ENCODE measurements at places on chromosomes 7 and 10.

GRCh38 chr10:87850742-87851205 is 12.6 kb downstream of the KLLN start:
- no peak for DNase-seq

DNA sequence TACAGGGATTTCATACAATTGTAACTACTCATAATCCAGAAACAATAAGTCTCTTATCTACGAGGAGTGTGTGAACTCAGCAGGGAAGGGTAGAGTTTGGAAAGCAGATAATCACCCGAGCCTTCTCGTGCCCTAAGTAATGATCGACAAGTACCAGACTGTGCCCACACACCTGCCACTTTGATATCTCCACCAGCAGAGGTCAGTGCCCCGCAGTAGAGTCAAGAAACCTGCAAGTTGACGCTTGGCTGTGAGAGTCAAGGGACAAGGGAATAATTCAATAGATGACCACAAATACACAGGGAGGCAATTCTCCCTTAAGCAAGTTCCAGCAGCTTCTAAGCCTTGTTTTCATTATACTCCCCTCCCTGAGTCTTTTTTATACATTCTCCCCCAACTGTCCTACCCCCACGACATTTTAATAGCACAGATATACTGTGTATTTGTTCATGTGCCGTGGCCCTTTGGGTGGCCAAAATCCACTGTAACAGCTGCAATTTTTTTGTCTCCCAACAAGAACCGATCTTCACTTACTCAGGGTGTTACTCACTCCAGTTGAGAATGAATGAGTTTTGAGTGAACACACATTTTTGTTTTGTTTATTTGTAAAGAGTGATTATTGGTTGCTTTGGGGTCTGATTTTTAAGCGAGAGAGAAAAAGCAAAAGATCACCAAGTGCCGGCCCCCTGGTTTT is 106.9 kb upstream of the RHEB start:
- no peak for DNase-seq

- DNase-seq, result no peak
Measured at GRCh38 chr7:117008886-117009531, 55.7 kb downstream of the ST7 start.

- no peak for DNase-seq
Measured at GRCh38 chr10:18822156-18822555, 162.9 kb downstream of the ARL5B start.

- DNase-seq, result no peak
Measured at GRCh38 chr10:132942101-132943057, at the start of gene CFAP46. Gene CFAP46 (minus strand): TSS chr10:132942570. CDS start chr10:132942484, 86 bp downstream.

- DNase-seq, result no peak
Measured at GRCh38 chr7:132618956-132619305, 42.7 kb upstream of the PLXNA4 start.

DNA sequence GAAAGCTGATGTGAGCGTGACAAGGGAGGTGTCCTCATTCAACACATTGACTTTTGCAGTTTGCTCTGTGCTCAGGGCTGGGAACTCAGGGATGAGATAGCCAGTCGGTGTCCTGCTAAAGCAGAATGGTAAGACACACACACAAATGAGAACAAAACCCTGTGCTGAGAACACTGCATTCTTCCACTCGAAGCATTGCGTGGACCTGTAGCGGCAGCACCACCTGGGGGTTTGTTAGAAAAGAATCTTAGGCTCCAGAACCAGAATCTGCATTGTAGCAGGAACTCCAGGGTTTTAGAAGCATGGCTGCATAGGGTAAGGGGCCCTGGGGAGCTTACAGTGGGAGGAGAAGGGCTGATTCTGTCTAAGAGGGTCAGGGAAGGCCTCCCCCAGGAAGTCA is 21.5 kb upstream of the OGDHL start:
- DNase-seq, result no peak

DNA sequence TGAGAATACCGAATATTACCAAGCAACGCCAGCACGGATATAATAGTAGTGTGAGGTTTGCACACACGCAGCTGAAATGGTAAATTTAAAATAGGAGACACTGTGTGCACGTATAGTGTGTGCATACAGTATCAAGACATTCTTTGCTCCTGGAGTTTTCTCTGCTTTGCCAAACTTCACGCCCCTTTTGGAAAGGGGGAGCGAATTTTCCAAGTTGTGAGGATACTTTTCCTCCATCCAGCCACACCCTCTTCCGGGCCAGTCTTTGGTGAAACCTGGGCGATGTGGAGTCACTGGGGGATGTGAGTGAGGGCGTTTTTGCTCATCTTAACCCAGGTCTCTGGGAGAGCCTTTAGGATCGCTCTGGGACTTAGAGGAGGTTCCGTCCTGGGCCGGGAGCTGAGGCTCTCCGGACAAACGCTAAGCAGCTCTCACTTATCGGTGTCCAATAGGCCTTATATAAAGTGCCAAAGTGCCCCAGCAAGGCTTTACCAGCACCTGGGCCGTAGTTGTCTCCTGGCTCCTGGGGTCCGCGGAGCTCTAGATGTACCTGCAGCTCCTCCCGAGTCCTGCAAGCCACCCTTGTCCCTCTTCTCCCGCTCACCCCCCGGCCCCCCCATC is 160.0 kb upstream of the MKI67 start:
- DNase-seq, result no peak

GRCh38 chr7:26658389-26659084 is 205.9 kb downstream of the SKAP2 start:
- peak; percentile 35 for DNase-seq

- DNase-seq, result no peak
Measured at GRCh38 chr7:75631711-75632110, 107.0 kb downstream of the HIP1 start.

DNA sequence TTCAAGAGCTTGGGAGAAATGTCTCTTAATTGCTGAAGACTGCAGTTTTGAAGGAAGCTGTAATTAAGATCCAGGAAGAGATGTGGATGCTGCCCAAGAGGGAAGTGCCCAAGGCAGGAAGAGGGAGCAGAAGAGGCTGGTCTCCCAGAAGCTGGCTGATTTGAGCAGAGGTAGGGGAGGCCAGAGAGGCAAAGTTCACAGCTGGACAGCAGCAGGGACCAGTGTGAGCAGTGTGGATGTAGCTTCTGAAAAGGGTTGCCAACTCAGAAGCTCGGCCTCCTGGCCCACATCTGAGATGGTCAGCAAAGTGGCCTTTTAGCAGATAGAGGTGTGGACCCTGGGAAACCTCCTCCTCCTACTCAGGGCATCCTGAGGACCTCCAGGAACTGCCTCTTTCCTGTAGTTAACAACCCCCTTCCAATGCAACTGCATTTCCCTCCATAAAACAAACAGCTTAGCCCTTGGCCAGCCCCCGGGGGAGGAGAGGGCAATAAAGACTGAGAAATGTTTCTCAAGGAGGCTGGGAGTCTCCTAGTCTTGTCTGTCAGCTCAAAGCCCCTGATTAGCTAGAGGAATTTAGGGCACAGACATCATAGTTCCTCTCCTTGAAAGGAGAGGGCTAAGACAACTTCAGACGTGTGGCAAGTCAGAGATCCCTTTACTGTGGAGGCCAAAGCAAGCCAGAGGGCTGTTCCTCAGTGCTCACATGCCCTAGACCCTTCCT is 69.5 kb downstream of the PAX2 start:
- no peak for DNase-seq

DNA sequence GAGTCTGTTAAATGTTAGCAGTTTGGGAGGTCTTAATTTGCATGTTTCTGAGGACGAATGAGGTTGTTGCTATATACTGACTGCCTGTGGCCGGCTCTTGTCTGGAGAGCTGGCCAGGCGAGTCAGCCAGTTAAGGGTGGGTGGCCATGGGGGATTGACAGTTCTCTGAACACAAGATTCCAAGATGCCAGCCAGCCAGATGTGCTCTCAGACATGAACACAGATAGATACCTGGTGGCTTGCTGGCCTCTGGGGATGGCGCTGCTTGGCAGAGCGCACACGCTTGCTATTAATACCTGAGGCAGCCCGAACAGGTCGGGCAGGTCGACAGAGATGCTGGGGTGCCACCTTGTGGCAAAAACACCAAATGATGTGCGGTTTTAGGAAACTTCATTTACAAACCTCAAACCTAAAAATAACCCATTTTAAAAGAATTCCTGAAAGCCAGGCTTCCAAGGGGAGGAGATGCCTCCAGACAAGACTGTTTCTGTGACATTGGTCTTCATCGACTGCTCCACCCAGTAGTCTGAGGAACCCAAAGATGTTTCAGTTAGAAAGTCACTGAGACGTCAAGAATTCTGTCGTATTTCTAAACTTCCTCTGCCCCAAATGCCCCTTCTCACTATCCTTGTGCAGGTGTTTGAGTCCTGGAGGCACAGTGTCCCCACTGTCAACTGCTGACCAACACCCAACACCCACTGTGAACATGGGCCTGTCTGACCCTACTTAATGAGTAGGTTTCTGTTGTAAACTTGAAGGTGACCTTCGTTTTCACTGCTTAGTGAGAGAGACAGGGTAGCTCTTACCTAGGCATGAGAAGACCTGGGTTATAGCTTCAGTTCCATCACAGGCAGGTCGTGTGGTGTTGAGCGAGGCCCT is 123.4 kb downstream of the NT5C2 start:
- DNase-seq, result peak; percentile 39

GRCh38 chr7:45566386-45566785 is 7.8 kb upstream of the ADCY1 start:
- DNase-seq, result no peak

DNA sequence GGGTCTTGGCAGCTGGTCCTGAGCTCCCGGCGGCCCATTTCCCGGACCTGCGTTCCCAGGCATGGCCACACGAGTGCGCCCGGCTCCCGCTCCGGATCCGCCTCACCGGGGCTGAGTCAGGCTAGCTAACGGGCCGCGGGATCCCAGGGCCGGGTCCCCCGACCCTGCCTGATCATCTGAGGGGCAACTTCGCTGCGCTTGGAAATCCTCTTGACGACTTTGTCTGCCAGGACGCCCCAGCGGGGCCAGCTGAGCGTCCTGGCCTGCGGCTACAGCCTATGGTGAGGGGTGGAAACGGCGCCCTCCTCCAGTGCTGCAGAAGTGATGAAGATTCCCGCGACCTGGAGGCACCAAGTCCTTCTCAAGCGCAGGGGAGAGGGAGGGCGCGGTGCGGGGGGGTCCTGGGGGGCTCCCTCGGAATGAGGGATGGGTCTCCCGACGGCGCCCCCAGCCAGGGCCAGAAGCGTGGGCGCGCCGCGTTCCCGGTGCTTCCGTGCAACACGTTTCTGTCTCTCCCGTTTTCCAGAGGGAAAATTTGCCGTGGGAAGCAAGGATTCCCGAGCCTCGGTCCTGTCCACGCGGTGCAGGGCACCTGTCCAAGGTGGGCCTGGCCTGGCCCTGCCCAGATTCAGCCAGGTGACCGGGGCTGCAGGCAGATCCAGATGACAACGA is 212.4 kb downstream of the CCSER2 start:
- peak; percentile 52 for DNase-seq

GRCh38 chr7:123666492-123666891 is 10.8 kb downstream of the LMOD2 start:
- DNase-seq, result no peak

- DNase-seq, result no peak
Measured at GRCh38 chr10:110498087-110498981, 627 bp downstream of the DUSP5 start.

DNA sequence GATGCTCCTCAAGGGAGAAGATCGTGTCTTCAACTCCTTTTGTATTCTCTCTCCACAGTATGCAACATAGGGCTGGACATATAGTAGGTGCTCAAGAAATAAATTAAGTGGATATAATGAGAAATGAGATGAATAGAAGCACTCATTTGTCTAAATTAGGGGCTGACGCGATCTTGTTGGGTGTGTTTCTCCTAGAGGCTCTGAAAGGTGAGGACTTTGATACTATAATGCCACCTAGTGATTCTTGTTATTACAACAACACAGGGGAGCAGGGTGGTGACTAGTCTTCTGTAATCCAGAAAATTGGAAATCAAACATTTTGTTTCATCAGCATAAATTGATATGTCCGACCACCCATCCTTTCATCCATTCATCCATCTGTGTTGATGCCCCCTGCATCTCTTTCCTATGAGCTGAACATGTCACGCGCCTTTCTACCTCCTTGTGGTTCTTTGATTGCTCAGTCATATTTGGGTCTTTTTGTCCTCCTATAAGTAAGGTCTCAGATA is 3.5 kb upstream of the CFAP58 start:
- DNase-seq, result no peak

DNA sequence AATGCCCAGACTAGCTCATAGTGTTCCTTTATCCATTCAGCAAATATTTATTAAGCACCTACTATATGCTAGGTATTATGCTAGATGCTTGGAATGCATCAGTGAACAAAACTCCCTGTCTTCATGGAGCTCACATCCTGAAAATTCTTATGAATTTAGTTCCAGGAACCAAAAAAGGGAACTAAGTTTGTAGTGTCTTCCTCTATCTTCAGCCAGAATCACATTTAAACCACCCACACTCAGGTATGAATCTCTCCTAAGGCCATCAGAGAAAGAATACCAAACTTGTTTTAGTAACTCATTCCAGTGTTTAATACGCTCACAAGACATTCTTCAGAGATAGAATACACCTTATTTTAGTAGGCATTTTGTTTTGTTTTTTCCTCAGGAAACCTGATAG is 10.1 kb upstream of the EGR2 start:
- no peak for DNase-seq

GRCh38 chr7:135645296-135645904 is 16.9 kb upstream of the STMP1 start:
- DNase-seq, result peak; percentile 24

- peak; percentile 80 for DNase-seq
Measured at GRCh38 chr7:26151953-26152781, at the start of gene NFE2L3. Gene NFE2L3 (plus strand): TSS chr7:26152198. CDS start chr7:26152499, 301 bp downstream.

- DNase-seq, result no peak
Measured at GRCh38 chr7:19113002-19113350, 4.5 kb downstream of the TWIST1 start.

DNA sequence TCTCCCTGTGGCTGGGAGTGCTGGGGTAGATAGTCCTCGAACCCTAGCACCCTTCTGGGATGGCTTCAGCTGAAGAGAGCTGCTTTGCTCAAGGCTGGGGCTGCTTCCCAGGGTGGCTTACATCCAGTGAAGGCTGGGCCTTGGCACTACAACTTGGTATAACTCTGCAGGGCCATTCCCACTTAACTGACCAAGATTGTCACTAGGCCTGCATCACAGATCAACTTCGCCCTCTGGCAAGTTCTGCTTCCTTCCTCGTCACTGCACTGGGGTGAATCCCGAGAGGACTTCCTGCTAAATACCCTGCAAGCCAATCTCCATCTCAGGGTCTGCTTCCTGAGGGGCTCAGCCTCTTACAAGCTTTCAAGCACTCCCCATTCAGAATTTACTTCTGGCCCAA is 195.2 kb downstream of the DOCK4 start:
- no peak for DNase-seq

DNA sequence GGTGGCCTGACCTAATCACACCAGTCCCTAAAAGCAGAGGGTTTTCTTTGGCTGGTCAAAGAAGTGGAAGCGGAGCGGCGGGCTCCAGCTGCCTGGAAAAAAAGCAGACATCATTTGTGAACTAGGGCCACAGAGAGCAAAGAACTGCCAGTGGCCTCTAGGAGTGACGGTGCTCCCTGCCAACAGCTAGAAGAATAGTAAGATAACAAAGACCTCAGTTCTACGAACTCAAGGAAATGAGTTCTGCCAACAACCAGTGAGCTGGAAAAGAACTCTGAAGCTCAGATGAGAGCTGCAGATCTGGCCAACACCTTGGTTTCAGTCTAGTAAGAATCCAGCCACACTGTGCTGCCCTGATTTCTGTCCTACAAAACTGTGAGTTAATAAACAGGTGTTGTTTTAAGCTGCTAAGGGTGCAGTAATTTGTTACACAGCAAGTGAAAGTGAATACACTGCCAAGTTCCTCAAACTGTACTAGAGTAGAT is 178.0 kb downstream of the SRPK2 start:
- DNase-seq, result no peak

GRCh38 chr10:25701652-25702051 is 232.4 kb upstream of the MYO3A start:
- no peak for DNase-seq

All from NCI-H2171 (cell line).